Activated CD4-positive, alpha-beta T cell treated with anti-CD3 and anti-CD28 coated beads, Interleukin-2, amount 10 ng/mL, durations not matched to agents 24 days and 14 days (primary cell): ENCODE measurements at places on chromosomes 6 and 20.

GRCh38 chr20:55696520-55696919 is 308.8 kb downstream of the CBLN4 start:
- no peaks in the 10 kb centered on the region for H3K36me3 ChIP-seq
- H3K27ac ChIP-seq: no peak overlapping the region
- no peak for DNase-seq
- H3K4me1 ChIP-seq: no peaks in the 10 kb centered on the region

DNA sequence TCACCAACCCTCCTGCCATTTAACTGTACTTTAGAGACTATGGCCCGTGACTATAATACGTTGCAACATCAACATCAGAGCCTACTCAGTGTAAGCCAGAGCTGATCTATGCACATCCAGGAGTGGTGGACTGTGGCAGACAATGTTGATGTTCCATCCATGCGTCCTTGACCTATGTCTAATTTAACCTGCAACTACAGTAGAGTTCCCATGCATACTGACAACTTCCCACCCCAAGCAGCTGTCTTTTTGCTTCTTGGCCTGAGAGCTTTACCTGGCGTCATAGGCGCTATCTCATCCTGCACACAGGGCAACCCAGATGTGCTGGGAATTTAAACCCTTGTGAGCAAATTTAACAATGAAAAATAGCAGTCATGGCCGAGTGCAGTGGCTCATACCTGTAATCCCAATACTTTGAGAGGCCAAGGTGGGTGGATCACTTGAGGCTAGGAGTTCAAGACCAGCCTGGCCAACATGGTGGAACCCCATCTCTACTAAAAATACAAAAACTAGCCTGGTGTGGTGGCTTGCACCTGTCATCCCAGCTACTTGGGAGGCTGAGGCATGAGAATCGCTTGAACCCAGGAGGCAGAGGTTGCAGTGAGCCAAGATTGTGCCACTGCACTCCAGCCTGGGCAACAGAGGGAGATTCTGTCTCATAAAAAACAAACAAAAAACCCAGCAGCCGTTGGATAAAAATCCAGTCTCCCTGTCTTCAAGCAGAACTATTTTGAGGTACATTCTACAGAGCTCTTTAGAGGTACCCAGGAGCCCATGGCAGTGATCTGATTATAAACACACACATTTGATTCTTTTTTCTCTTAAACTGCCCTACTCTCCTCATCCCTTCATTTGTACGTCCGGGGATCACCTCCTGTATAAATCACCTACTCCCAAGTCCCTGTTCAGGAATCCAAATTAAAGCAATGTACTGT is 22.0 kb downstream of the PERP start:
- H3K27ac ChIP-seq: no peak overlapping the region
- no peak overlapping the region for H3K4me3 ChIP-seq
- H3K36me3 ChIP-seq: no peaks in the 10 kb centered on the region

DNA sequence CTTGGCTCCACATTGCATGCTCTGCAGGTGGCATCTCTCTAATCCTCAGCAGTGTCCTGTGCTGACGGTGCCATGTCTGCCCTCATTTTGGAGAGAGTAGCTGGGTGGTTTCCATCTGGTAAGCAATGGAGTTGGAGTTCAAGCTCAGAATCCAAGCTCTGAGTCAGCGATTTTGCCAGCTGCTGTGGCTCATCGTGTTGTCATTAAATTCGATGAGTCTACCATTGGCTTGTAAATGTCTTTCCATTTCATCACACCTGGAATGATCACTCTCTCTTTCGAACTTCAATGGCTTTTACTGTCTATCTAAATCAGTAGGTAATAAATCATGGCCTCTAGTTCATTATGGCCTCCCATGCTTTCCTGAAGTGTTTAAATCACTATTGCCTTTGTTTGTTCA is 378.5 kb upstream of the TSHZ2 start:
- no peaks in the 10 kb centered on the region for H3K27me3 ChIP-seq
- no peak overlapping the region for H3K4me3 ChIP-seq
- H3K36me3 ChIP-seq: no peaks in the 10 kb centered on the region

DNA sequence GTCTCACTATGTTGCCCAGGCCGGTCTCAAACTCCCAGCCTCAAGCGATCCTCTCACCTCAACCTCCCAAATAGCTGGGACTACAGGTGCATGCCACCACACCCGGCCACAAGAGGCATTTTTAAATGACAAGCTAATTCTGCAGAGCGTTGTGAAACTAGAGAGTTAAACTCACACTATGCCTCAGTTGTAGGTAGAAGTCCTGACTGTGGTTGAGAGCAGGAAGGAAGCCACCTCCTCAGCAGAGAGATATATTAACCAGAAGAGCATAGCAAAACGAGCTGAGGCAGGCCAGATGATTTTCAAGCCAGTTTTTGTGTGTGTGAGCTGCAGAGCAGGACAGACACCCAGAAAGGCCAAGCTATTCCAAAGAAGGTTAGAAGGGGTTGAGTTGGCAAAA is 150.3 kb downstream of the MBOAT1 start:
- no peaks in the 10 kb centered on the region for H3K36me3 ChIP-seq
- peaks cover 1% of the 10 kb centered on the region for H3K27me3 ChIP-seq
- no peak for DNase-seq

DNA sequence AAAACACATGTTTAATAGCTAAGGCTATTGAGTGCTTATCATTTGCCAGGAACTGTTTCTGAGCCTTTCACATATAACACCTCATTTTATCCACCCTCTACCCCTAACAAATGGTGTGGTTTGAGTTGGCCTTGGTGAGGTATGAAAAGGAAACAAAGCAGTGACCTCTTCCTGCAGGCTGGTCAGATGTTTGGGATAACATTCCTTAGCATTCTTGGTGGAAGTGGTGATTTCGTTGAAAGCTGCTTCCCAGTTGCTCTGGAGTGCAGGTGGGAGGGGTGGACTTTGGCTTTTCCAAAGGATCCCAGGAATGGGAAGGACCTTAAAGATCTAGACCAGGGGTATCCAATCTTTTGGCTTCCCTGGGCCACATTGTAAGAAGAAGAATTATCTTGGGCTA is 41.3 kb downstream of the CARMIL1 start:
- H3K36me3 ChIP-seq: no peaks in the 10 kb centered on the region
- H3K27ac ChIP-seq: no peak overlapping the region

DNA sequence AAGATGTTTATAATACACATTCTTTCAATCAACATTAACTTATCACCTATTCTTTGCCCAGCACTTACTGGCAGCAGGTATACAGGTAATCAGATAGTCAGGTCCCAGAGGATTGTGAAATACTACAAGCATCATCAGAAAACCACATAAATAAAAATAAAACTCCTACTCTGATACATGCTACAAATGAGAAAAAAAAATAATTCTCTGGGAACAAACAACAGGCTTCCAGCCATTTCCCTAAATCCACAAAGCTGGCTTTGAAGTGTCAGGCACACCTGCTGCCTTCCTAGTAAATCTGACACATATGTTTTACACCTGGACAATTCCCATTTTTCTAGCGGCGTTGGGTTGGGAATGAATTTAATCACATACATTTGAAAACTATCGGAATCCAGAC is 384.5 kb upstream of the CDH4 start:
- DNase-seq: no peak
- no peaks in the 10 kb centered on the region for H3K4me1 ChIP-seq
- H3K27ac ChIP-seq: no peak overlapping the region
- H3K27me3 ChIP-seq: no peaks in the 10 kb centered on the region
- H3K36me3 ChIP-seq: no peaks in the 10 kb centered on the region
- no peak overlapping the region for H3K4me3 ChIP-seq

DNA sequence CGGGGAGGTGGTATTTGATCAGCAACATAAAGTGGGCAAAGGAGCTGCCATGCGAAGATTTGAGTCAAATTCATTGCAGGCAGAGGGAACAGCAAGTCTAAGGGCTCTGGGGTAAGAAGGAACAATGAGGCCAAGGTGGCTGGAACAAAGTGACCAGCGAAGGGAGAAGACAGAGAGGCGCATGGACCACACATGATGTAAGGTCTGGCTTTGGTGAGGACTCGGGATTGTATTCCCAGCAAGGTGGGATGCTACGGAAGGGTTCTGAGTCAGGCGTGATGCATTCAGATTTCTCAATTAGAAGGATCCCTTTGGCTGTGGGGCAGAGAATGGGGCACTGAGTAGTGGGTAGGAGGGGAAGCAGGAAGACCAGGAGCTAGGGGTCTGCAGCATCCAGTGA is 30.7 kb upstream of the CDH22 start:
- H3K4me3 ChIP-seq: no peak overlapping the region
- H3K36me3 ChIP-seq: no peaks in the 10 kb centered on the region

GRCh38 chr6:131381052-131381708 is 191.8 kb upstream of the ARG1 start:
- DNase-seq: no peak
- peaks cover 6% of the 10 kb centered on the region for H3K36me3 ChIP-seq
- H3K27me3 ChIP-seq: no peaks in the 10 kb centered on the region
- no peak overlapping the region for H3K27ac ChIP-seq

GRCh38 chr20:18041462-18041861 is 16.3 kb downstream of the OVOL2 start:
- H3K27ac ChIP-seq: no peak overlapping the region
- peaks cover 14% of the 10 kb centered on the region for H3K27me3 ChIP-seq

GRCh38 chr6:97059473-97059872 is 134.9 kb downstream of the KLHL32 start:
- peak; percentile 54 for DNase-seq
- no peak overlapping the region for H3K27ac ChIP-seq
- H3K4me1 ChIP-seq: no peaks in the 10 kb centered on the region
- peaks cover 2% of the 10 kb centered on the region for H3K27me3 ChIP-seq

GRCh38 chr6:35489995-35490791 is 6.7 kb downstream of the TEAD3 start:
- H3K4me3 ChIP-seq: no peak overlapping the region
- no peaks in the 10 kb centered on the region for H3K36me3 ChIP-seq
- DNase-seq: no peak
- peaks cover 15% of the 10 kb centered on the region for H3K4me1 ChIP-seq

GRCh38 chr6:22003287-22003686 is 293.5 kb downstream of the PRL start:
- no peak overlapping the region for H3K4me3 ChIP-seq
- H3K27me3 ChIP-seq: peaks cover 6% of the 10 kb centered on the region
- no peak overlapping the region for H3K27ac ChIP-seq
- H3K36me3 ChIP-seq: no peaks in the 10 kb centered on the region

DNA sequence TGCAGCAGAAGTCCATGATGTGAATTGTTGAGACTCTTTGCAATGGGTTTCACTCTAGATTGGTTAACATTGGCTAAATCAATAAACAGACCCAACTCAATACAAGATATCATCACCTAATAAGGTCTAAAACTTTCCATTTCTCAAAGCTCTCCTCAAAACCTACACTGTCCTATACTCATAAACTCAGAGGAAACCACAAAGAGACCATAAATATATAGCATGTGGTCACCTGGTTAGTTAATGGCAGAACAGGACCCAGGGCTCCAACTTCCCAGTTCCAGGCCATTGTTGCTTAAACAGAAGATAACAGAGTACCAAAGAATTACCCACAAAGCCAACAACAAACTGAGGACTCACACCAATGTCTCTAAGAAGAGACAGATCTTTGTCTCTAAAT is 12.0 kb downstream of the RTN4IP1 start:
- no peak overlapping the region for H3K27ac ChIP-seq
- peaks cover 29% of the 10 kb centered on the region for H3K4me1 ChIP-seq
- no peaks in the 10 kb centered on the region for H3K27me3 ChIP-seq
- peaks cover 33% of the 10 kb centered on the region for H3K36me3 ChIP-seq
